Stimulated activated CD4-positive, alpha-beta T cell treated with anti-CD3 and anti-CD28 coated beads, Interleukin-12 subunit alpha, Interleukin-12 subunit beta, amount 100 ng/mL, for 4 hours (primary cell): ENCODE measurements at places on chromosomes 5 and 9.

GRCh38 chr5:111231119-111231518, 6.9 kb downstream of the CAMK4 start:
- DNase-seq = no peak

DNA sequence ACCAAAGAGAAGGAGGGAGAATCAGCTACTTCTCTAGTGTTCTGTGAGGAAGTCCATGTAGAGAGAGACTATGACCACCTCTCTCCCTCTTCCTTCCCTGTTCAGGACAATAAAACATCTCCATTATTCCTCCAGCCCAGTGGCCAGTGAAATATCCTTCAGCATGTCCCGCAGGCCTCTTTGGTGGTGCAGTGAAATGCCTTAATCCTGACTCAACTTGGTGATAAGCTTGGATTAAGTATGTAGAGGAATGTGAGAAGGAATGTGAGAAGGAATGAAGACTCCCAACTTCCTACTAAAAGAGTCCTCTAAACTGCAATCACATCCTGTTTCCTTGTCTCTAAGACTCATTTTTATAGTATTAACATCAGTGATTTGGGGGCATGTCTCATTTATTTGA, 167.3 kb downstream of the TRPM3 start:
- DNase-seq = no peak

- DNase-seq = no peak
Observed at GRCh38 chr9:126534431-126535186, 79.1 kb upstream of the LMX1B start.

DNA sequence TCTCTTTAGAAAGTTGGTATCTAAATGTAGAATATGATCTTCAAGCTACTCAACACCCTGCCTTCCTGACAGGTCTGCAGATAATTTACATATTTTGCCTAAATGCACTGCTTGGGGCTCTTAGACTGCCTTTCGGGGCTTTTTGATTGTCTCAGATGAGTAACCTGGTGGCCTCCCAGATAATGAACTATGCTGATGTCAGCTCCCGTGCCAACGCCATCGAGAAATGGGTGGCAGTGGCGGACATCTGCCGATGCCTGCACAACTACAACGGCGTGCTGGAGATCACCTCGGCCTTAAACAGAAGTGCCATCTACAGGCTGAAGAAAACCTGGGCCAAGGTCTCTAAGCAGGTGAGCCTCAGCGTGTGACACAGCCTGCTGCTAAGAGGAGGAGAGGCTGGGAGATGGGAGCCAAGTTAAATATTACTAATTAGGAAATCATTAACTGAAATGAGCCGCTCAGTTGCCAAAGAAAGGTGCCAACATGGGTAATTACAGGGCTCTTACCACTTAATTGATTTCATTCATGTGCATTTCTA, 20.8 kb upstream of the CKMT2 start:
- DNase-seq = no peak

DNA sequence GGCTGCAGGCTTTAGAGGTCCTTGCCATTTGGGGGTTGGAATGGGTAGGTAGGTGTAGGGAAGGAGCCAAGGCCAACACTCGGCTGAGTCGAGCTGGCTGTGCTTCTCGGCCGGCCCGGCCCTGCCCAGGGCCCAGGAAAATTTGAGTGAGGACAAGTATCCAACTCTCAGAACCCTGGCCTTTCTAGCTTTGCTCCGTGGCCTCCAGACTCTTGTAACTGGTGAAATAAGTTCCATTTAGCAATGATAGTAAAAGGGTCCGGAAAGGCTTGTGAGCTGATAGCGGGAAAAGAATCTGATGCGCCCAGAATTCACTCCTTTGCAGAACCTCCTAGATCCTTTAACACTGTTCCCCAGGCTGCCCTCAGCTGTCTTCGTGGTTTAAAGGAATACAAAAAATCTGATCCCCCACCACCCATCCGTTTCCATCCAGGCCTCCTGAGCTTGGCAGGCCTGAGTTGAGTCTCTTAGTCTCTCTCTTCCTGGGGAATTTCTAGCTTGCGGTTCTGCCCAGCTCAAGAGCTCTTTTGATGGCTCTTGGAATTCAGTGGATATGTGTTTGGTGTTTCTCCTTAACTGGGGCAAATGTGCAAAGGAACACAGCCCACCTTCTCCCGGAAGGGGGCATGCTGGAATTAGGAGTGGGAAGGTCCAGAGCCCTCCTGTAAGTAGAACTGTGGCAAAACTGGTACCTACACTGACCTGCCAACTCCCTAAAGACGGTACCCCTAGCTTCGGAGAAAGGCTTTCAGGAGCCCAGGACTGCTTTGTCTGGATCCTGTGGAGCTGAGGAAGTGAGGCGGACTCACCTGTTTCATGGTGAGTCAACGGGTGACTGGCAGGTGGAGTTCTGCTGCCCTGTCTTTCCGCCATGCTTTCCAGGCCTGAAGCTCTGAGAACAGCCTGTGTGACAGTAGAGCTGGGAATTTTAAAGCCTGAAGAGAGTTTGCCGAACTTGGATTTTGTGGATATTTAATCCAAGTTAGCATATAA, 1.7 kb downstream of the DMRT3 start:
- DNase-seq = no peak

GRCh38 chr9:22146604-22147003, 137.5 kb upstream of the CDKN2B start:
- no peak for DNase-seq

DNA sequence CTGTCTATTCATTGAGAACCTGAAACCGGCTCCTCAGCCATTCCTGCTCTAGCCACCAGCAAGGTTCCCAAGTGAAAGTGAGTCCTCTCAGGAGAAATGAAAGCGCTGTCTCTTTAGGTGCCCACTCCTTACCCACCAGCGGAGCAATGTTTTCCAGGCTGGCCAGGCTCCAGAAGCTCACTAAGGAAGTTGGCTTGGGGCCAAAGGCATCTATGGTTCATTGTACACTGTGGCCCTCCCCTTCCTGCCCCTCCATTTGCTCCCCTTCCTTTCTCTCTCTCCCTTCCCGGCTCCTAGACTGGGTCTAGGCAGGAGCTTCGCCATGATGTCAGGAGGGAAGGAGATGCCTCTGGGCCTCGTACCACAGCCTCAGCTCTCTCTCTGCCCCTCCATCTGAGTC, 1.1 kb upstream of the GABRP start:
- no peak for DNase-seq

DNA sequence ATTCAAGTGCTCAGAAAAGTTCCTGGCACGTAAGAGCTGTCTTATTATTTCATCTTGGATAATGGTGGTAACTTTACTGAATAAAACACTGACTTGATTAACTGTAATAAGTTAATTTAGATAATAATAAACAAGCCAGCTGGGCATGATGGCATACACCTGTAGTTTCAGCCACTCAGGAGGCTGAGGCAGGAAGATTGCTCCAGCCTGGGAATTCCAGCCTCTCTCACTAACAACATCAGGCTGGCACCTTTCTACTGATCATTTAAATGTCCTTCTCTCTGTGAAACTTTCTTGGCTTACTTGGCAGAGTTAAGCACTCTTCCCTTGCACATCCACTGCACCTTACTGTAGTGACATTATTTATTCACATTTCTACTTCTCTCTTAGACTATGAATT, 20.0 kb downstream of the STOM start:
- DNase-seq = no peak

DNA sequence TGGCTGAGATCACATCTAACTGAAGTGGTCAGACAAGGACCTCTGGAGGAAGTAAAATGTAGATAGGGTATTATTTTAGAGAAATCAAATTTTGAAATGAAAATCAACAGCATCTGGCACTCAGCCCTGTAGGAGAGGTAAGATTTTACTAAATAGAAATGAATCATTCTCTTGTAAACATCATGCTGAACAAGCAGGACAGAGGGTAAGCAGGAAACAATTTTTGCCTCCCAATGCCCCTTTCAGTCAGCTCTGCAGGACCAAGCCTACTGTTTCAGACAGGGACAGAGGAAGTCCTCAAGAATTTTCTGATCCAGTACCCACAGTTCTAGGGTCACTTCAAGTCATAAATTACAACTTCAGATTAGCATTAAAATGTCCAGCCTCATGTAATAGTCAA, 190.1 kb downstream of the ESM1 start:
- DNase-seq = no peak

GRCh38 chr9:4143936-4144717, 155.7 kb downstream of the GLIS3 start:
- DNase-seq = no peak

DNA sequence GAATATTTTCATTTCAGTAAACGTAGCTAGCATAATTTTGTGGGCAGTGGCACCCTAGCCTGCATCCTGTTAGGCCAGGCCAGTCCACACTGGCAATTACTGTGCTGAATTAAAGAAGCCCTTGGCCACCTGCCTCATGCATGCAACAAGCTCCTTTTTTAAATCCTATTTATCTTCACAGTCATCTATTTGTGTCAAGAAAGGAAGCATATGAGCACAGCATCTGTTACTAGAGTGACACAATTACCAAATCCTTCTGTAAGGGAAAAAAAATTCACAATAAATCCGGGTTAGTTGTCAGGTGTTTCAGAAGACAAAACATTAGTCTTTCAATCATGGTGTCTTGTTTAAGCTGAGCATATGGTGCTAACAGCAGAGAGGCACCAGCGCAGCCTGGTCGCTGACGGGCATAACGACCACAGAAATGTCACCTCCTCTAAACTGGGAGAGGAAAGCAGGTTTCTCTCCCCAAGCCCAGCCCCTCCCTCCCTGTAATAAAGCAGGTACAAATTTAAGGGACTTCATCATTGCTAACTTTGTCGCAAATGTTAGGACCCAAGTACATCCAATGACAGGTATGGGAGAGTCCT, 520.6 kb downstream of the CTNND2 start:
- DNase-seq = no peak

DNA sequence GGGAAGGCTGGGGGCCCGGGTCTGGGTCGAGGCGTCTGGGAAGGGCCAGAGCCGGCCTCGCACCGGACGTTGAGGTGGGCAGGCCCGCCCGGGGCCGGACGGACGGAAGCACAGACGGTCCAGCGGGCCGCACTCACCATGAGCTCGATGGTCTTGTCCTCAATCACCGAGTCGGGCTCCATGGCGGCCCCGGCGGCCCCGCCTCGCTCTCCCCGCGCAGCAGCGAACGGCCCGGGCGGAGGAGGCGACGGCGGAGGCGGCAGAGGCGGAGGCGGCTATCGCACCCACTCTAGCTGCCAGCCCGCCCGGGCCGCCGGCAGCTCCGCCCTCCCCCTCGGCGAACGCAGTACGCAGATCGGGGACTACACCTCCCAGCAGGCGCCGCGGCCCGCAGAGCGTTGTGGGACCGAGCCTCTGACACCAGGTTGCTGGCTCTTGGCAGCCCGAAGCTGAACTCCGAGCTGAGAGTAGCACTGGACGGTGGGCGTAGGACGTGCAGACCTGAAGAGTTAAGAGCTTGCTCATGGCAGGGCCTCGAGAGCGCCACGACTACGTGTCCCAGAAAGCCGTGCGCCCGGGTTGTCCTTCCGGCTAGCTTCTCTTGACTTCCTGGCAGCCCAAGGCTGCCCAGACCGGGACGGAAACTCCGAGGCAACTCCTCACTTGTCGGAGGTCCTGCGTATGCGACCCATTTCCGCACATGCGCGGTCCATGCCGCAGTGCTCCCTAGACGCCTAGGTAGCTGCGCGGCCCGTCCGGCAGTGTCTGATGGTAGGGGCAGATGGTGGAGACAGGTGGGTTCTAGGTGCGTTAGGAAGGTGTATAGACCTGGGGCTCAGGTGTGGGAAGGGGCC, at the start of gene FBXW11:
Gene FBXW11, minus strand, starts transcription at position 318 of the 854 bp plus-strand sequence. Its CDS starts 136 bp downstream, at position 182.
- DNase-seq = peak; percentile 93

DNA sequence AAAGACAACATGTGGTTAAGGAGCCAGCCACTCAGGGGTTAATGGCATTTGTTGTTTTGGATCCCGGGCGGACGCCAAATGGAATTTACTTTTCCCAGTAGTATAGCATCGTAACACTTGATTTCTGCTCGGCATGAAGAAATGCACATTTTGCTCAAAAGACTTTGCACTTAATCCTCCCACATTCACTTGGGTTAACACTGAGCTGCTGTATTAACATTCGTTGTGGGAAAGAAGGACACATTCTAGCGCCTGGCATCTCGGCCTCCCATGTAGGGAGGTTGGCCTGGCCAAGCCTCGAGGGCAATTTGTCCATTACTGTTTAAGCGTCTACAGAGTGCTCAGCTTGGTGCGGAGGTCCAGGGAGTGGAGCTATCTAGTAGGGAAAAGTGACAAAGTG, 32.3 kb upstream of the INSYN2B start:
- DNase-seq = no peak

GRCh38 chr5:133870661-133871060, 97.8 kb downstream of the C5orf15 start:
- DNase-seq = no peak

- no peak for DNase-seq
Observed at GRCh38 chr5:164578911-164579310, 1073.5 kb downstream of the MAT2B start.

DNA sequence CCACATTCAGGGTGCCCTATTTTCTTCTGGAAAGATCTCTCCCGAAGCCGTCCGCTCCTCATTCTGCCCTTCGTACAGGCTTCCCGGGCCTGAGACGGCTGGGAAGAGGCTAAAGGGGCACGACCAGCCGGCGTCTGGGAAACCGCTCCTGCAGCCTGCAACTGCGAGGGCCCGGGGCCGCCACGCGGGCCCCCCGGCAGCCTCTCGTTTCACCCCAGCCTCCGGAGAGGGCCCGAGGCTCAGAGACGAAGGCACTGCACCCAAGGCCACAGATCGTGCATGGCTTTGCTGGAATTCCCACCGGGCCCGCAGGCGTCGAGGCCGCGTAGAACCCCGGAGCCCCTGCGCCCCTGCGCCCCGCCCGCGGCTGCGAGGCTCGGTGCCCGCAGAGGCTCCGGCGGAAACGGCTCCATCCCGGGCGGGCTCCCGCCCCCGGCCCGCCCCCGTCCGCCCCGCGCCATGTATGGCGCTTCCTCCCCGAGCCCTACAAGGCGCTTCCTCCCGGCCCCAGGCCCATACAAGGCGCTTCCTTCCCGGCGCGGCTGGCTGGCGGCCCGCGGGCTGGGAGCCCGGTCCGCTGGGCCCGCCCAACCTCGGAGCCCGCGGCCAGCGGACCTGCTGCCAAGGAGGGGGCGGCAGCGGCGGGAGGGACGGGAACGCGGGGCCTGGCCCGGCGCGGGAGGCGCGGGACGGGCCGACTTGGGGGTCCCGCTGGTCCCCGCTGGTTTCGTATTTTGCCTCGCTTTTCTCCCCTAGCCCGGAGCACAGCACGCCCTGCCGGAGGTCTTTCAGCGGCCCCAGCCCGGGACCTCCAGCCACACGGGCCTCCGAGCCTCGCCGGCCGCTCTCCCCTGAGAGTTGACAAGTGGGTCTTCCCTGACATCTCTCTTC, 26.6 kb downstream of the EGR1 start:
- DNase-seq = peak; percentile 80

DNA sequence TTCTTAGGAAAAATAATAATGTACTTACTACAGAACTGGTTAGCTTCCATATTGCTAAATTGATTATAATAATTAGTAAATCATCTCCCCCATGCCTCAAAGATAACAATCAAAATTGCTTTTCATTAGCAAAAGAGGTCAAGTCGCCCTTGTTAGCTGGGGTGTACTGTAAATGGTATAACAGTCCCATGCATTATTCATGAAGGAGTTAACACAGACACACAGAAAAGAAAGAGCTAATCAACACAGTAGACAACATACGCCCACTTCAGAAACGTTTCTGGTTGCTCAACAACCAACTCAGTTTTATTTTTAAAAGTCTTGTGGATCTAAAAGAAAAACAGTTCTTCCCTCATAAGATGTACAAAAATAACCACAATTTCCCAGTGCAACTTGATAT, 100.2 kb downstream of the MPDZ start:
- DNase-seq = no peak
